ENCODE measurements at places on chromosomes 6 and 20.

GRCh38 chr6:132405143-132405915 is 4.1 kb upstream of the MOXD1 start:
- DNase-seq, result no peak

GRCh38 chr20:5095931-5096330 is 23.8 kb downstream of the PCNA start:
- no peak for DNase-seq

GRCh38 chr6:45027126-45027525 is 301.0 kb upstream of the RUNX2 start:
- DNase-seq, result no peak

DNA sequence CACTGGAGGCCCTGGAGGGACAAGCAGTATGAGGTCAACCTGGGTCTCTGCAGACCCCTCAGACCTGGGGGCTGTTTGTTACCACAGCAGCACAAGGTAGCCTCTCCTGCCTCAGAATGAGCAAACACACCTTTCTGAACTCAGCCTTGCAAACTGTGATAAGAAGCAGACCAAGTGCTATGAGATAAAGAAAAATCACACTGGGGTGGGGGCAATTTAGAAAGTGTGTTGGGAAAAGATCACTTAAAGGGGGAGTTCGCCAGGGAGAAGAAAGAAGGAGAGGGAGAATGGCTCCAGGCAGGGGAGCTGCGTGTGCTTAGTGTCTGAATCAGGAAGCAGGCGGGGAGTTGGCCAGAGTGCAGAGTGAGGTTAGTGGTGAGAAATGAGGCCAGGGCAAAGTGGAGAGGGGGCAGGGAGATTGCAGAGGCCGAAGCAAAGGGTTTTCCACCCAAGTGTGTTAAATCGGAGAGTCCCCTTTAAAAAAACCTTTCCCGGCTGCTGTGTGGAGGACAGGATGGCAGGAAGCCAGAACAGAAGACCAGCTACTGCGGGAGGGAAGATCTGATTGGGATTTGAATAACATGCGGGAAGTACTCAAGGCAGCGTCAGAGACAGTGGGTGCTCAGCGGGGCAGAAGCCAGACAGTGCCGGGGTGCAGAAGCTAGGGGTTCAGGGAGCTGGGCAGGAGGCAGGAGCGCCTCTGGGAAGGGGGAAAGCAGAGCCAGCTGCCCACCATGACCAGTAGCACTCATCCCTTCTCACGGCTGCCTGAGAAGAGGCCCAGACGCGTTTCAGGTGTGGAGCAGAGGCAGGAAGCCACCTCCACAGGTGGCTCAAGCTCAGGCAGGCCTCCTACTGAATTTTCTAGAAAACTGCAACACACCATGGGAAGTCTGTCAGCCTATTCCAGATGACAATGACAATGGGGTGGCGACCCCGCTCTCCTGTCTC is 9.0 kb downstream of the ADA start:
- peak; percentile 86 for DNase-seq

DNA sequence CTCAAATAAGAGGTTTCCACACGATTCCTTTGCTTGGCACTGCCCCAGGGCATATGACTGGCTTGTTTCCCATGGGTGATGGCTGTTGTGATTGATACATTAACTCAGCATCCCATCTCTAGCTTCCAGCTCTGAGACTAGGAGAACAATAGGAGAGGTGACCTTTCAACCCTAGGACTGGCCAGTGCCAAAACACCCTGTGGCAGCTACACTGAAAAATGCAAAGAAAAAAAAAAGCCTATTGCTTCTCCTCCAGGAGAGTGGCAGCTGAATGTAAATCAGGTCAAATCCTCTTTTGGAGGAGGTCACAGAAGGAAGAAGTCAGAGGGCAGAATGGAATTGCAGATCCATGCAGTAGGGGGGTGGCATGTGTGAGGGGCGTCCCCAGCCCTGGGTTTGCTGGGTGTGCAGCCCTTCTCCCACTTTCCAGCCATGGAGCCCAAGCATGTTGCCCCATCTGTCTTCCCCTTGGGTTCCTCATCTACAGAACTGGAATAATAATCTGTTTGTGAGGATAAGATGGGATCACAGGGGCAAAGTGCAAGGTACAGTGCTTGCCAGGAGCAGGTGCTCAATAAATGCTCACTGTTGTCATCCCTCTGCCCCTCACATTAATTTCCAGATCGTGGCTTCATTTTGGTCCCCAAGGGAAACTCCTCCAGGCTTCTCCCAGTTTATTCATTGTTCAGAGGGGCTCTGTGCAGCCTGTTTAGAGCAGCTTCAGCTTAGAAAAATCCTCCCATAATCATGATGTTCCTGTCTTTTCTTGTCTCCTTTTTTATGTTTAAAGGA is 245.0 kb upstream of the RIN2 start:
- no peak for DNase-seq

- peak; percentile 61 for DNase-seq
Observed at GRCh38 chr6:27871924-27872638, 40.1 kb downstream of the OR2B2 start.

- no peak for DNase-seq
Observed at GRCh38 chr20:8183526-8183925, 51.5 kb downstream of the PLCB1 start.

DNA sequence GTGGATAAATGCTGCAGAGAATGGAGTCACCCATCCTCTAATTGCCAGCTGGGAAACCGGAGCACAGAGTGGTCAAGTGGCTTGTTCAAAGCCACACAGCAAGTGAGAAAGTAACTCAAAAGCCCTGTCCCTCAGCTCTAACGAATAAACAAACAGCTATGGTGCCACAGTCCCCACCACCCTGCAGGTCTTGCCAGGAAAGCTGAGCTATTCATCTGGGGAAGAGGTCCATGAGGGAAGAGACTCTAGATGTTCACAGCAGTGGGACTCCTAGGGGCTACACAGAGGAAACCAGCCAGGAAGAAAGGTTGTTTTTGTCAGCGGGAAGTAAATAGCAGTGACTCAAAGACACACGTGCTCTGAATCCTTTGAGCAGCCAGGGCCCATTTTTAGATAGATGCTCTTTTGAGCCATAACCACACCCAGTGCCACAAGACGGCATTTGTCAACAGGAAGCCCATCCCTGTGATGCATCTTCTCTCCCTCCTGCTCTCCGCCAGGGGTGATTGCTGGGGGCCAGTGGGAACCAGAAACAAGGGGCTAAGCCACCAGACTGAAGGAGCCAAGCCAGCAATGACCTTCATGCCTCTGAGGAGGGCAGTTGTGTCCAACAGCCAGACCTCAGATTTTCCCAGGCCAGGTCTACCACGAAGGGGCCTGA is 32.4 kb upstream of the TCP11 start:
- no peak for DNase-seq

- no peak for DNase-seq
Observed at GRCh38 chr6:154488248-154488593, 22.3 kb downstream of the CNKSR3 start.

GRCh38 chr6:91694016-91694654 is 1107.3 kb upstream of the MAP3K7 start:
- DNase-seq, result no peak

DNA sequence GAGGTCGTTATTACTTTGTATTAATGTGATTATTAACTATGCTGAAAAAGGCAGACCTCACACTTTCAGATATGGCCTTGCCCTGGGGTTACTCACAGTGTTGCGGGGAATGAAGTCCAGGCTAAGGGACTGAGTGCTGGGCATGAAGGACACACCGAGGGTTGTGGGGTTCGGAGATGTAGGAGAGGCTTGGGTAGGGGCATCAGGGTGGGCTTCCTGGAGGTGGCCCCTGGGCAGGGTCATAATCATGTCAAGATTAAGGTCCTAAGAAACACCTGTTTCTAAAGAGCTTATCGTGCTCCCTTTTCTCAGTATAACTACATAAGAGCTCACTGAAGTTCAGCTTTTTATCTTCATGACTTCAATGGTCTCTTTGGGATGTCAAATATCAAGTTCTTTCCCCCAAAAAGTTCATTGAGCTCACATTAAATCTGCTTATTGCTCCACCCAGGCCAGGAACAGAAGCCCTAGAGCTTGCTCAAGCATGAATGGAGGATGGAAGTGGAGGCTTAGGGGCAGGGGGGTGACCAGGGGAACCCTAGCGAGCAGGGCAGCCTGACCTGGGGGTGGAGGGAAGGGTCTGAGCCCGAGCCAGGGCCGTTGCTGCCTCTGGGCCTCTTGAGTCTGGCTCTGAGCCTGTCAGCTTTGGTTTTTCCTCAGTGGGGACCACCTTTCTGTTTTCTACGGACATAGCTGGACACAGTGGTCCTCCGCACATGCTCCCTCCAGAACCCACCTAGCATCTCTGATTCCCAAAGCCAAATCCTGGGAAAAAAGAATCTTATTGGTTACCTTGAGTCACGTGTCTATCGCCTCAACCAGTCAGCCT is 37.3 kb upstream of the TGM2 start:
- DNase-seq, result no peak

- no peak for DNase-seq
Observed at GRCh38 chr20:48422242-48422960, 405.4 kb downstream of the PREX1 start.

GRCh38 chr6:30891816-30892538 is 7.7 kb downstream of the DDR1 start:
- DNase-seq, result no peak

- no peak for DNase-seq
Observed at GRCh38 chr20:19427913-19428312, 215.5 kb downstream of the SLC24A3 start.

DNA sequence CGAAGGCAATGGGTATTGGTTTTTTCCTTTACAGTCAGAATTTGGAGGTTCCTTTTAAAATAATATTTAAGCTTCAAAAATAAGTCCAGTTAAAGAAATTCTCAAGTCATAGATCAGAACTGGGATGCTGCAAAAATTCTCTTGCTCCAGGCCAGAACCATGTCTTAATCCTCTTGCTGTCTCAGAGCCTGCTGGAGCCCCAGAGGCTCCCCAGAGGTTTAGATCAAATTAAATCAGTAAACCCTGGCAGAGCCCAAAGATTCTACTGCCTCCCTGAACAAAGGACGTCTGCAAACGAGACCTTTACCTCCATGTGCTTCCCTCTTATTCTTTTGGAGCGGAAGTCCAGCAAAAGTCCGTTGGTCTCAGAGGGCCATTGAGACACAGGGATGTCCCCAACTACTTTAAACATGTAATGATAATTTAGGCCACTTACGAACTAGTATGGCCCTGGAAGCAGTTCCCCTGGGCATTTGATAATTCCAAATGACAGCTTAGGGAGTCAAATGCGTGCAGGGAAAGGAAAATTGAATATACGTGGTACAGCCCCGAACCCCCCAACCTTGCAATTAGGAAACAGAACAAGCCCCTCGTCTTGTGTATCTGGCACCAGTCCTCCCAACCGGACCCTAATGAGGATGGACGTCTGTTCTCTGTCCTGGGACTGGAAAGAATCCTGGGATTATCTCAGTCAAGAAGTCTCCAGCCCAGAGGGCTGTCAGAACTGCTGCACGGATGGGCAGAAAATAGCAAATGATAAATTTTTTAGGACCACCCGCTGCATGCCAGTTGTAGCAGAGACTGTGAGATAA is 31.5 kb downstream of the SULF2 start:
- DNase-seq, result no peak

DNA sequence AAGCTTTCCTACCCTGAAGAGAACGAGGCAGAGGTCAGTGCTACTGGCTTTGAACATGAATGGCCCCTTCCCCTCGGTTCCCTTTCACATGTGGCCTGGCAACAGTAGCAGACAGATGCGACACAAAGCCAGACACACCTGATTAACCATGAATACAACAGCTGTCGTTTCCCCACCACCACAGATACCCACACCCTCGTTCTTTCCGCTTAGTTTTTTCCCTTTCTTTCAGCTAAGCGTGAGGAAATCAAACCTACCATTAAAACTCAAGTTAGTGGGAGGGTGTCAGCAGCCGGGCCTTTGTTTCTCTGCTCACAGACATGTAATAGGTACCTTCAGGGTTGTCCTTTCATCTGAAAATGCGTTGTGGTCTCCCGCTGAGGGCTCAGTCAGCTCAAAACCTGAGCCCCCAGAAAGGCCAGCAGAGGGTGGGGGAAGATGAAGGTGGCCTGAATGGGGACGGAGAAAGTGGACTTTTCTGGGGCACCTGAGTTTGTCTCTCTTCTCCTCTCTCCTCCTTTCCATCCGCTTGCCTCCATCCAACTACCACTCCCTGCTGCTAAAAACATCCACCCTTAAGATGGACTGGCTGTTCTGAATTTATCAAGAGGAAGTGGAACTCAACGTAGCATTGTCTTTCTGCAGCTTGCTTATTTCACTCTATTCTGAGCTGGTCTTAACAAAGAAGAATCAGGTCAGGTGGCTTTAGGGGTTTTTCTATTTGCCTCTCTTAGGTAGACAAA is 516.6 kb upstream of the JARID2 start:
- no peak for DNase-seq

DNA sequence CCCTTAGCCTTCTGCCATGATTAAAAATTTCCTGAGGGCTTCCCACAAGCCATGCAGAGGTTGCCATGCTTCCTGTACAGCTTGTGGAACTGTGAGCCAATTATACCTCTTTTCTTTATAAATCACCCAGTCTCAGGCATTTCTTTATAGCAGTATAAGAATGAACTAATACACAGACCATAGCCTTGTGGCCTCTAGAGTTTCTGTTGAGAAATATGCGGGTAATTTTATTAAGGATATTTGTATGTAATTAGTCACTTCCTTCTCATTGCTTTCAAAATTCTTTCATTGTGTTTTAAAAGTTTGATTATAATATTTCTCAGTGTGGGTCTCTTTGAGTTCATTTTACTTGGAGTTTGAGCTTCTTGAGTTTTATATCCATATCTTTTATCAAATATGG is 484.9 kb downstream of the COL12A1 start:
- DNase-seq, result no peak

- no peak for DNase-seq
Observed at GRCh38 chr6:142698751-142699150, 246.2 kb downstream of the HIVEP2 start.

DNA sequence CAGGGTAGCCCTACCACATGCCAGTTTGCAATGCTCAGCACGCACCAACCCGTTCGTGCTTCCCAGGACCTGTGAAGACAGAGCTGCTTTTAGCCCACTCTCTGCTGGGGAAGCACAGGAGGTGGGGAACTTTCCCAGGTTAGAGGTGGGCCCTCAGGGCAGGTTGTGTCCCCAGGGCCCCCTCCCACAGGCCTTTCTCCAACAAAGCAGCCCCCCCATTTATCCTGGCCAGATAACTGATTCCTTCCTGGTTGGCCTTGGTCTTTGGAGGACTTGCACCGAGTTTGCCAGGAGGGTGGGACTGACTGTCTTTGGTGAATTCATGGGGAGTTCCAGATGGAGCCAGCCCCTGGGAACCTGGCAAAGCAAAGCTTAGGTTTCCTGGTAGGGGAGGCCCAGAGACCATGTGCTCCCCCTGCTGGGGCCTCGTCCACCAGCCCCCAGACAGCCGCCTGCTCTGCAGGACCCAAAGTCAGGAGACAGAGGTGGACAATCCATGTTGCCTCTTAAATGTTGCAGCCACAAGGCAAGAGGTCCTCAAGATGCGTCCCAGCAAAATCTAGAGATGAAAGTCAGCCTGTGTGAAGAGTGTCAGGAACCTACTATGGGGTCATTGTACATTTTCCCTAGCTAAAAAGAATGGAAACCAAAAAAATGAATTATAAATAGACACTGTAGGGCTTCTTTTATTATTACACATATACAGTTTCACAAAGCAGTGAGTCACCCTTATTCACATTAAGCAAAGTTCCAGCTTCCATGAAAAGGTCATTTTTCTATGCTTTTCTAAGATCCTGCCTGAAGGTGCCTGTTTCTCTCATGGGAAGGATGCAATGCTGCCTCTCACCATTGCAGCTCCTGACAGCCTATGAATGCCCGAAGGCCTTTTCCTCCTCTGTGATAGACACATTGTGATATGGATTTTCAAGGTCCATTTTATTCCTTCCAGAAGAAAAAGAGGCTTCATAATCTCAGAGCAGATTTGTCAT is 497.8 kb downstream of the PREX1 start:
- DNase-seq, result no peak
